Activated gamma-delta T cell (primary cell): ENCODE measurements at places on chromosomes 4 and X.

DNA sequence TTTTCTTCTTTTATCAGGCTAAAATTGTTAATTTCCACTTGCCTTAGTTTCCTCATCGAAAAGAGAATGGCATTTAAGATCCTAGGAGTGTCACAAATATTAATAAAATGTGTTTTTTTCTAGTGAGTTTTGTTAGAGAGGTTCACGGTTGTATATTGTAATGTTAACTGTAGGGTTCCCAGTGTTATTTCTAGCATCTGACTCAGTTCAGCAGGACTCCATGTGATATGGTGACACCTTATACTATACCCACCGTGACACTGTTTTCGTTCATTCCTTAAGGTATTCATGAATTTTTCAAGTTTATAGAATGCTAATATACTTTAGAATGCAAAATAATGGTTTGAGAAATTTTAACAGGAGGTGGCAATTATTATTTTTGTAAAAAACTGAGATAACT, 90.2 kb downstream of the NEUROG2 start:
- DNase-seq, result no peak

DNA sequence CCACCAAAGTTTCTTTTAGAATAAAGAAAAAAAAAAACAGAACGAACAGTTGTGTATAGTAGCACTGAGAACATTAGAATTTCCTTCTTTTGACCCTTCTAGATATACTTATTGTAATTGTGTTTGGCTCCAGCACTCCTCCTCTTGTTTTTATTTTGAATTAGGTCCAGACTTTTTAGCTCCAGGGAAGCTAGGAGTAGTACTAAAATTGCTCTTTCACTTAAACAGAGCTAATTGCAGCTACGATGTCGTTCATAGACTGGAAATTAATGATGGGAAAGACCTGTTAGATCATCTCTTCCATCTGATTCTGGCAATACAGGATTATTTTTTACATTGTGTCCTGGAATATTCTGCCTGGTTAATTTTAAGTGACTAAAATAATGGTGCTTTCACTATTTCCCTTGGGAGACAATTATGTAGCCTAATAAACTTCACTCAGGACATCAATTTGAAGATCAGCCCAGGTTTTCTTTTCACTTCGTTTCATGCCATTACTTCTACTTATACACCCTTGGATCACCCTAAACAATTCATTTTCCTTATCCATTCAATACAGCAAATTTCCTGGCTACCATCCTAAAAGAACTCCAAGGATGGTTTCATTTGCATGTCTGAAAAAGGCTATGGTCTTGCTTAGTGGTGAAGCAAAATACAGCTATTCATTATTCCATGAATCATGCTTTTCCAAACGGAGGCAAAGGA, 480.8 kb upstream of the TECRL start:
- DNase-seq, result no peak

DNA sequence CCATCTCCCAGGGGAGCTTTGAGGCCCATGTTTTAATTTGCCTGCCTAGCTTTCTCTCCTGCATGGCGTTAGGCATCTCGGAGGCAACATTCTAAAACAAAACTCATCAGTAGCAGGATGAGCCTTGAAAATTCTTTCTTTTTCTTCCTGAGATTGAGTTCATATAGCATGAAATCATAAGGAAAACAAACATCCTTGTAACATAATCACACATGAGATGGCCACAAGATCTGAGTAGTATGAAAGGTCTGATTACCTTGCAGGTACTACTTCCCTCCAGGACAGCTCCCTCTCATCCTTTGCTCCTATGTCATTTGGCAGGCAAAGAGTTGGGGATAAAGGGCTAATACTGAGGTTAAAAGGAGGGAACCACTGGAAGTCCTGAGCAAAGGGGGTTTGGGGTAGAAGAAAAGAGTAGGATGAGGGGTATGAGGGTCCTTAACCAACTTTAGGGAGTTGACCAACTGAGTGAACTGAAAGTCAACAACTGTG, 37.5 kb upstream of the CXCL8 start:
- no peak for DNase-seq

GRCh38 chr4:146292508-146292907, 78.2 kb downstream of the REELD1 start:
- DNase-seq, result no peak

DNA sequence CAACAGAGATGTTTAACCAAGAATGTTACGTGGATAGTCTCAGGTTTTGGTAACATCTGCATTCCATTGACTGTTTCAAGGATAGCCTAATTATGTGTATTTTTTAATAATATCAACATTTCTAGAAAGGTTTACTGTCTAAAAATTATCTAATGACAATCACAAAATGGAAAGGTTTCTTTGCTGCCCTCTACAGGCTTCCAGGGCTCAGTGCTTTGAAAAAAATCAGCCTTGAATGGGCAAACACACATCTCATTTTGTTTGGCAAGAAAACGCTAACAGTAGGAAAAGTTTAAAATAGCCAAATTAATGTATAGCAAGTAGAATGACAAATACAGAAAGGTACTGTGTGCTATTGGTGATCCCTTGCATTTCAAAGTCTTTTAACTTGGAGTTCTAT, 223.4 kb upstream of the PRPS2 start:
- DNase-seq, result no peak
